SK-N-SH treated with all-trans-retinoic acid at 6 μM for 48 hours (cell line): ENCODE measurements at places on chromosomes 2 and 18.
A peak's percentile ranks its signal among the peaks of the same experiment; 100 is the strongest.

GRCh38 chr2:142865924-142866323, 11.5 kb upstream of the KYNU start:
- no peak for ATAC-seq

GRCh38 chr2:174551697-174552096, 45.9 kb downstream of the WIPF1 start:
- ATAC-seq = peak; percentile 10; the same call in 1 of the 3 replicates

DNA sequence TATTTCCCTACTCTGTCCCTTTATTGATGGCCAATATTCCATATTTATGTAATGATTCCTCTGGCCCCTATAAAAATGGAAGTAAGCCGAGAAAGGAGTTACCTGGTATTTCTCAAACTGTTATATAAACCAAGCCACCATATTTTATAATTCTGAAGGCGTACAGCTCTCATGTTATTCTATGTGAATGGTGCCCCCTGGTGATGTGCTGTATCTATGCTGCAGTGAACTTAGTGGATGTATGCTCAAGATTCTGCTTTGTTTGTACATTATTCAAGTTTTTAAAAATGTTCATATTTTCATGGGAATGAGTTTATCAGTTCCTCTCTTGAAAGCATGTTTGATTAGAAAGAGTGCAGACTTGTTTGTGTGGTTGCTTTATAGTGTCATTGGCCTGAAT, 194.5 kb upstream of the LRRTM1 start:
- peak; percentile 90 for ATAC-seq

GRCh38 chr2:8480915-8481314, 200.9 kb upstream of the ID2 start:
- ATAC-seq = peak; percentile 20; the same call in 1 of the 3 replicates

- ATAC-seq = no peak
Observed at GRCh38 chr18:61669320-61669719, 223.5 kb downstream of the RNF152 start.

DNA sequence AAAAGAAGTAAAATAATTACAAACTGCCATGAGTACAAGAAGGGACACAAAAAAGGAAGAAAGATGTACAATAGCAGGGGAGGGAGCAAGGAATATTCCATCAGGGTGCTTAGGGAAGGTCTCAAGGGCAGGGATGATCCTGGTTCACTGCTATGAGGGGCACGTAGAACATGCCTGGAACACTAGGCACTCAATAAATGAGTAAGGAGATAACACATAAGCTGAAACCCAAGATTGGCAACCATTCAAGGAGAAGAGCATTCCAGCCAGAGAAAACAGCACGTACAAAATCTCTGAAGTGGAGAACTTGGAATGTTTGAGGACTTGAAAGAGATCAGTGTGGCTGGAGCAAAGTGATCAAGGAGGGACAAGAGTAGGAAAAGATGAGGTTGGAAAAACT, 103.2 kb downstream of the FAM161A start:
- peak; percentile 42; the same call in 1 of the 3 replicates for ATAC-seq

DNA sequence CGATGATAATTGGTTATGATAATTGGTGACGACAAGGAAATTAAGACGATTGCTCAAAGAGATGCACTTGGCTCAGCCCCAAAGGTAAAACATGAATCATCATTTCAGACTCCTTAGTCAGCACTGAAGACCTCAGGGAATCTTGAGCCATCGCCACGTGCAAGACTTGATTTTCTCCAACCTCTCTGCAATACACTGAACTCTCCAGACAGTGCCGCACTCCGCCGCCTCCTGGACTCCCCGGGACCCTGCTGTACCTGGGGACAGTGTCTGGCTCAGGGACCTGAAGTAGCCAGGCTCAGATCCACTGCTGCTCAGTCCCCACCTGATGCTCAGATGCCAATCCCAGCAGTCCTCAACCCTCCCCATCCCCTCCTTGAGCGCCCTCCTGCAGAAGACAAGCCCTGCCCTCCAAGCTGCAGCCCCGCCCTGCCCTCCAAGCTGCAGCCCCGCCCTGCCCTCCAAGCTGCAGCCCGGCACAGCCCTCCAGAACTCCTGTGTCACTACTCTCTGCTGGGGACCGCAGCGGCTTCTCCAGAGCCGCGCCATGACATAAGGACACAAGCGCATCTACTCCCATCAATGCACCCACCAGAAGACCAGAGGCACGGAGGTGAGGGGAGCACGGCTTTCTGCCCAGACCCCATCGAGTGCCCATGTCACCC, 1.1 kb downstream of the TMEM18 start:
- peak; percentile 65 for ATAC-seq

- ATAC-seq = peak; percentile 88
Observed at GRCh38 chr2:171482877-171483276, 39.4 kb upstream of the CYBRD1 start.

DNA sequence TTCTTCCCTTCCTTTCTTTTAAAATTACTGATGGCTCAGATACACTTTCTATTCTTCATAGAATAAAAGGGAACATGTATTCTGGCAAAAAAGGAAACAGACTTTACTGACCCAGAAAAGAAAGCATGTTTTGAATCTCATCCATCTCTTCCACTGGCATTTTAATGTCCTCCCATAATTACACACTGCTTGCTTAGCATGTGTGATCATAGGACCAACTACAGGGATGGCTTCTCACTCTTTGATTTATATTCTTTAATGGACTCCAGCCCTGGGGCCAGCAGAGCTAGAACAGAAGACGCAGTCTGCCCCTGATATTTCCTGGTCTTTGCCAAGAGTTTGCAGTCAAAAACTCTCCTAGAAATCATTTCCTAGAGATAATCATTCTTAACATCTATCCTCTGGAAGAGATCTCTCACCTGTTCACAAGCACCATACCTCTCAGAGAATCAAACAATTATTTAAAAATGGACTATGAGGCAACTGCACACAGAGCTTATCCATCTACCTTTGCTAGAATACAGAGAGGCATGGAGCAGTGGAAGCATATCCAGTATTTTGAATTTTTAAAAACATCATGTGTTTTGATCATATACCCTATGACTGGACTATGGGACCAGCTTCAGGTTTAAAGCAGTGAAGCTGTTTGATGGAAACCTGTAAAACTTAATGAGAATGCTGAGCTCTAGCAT, 429.1 kb downstream of the NRXN1 start:
- no peak for ATAC-seq

GRCh38 chr2:226643030-226643945, 156.3 kb downstream of the IRS1 start:
- ATAC-seq = no peak

DNA sequence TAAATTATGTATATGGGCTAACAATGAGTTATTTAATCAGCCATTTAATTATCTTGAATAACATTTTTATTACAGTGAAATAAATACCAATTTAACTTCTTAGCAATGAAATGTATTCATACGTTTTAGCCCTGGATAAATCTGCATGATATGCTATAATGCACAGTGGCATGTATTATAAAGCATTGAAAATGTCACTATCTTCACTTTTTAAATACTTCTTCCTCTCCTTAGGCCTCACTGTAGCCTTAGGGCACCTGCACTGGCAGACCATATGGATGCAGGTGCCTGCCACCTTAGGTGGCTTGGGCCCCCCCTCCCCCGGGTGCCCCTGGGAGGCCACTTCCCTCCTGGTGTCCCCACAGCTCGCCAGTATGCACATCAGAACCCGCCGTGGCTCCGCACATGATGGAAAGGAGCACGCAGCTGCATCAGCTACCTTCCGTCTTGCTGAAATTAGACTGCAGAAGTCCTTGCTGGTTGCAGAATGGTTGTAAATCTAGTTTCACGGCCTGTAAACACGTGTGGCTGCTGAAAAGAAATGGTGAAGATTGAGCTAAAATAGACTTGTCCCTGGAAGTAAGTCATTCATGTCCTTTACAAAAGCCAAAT, 56.7 kb downstream of the ADI1 start:
- ATAC-seq = no peak

DNA sequence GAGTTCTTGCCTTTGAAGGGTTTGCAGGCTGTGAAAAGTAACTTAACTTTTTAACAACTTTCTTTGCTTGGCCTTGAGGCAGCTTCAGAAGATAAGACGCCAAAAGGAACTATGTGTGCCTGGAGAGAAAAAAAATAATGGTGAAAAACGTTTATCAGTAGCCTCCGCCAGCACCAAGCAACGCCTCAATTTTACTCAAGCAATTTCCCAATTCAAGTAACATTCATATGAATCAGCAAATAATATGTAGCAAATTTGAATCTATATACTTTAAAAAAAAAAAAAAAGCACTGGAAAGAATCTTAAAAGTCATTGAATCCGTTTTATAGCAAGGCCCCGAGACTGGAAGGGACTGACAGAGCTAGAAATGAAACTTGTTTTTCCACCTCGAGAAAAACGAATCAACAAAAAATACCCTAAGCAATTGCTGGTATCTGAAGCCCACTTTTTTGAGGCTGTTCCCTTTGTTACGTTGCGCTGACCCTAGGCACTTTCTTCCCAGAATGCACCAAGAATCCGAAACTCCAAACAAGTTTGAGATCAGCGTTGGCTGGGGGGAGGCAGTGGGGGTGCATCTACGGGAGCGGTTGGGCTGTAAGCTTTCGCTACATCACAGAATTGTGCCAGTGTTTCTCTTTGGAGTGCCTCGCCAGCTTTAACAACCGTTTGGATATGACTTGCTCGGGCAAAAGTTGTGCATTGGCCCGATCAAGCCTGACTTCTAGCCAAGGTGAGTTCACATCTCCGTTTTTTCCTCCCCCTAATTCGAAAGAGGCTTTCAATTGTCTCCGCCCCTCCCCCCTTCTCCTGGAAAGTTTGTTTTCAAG, 2.7 kb upstream of the TGIF1 start:
- no peak; the same call in 2 of the 3 replicates for ATAC-seq

- ATAC-seq = no peak
Observed at GRCh38 chr2:126863336-126864015, 35.2 kb upstream of the TEX51 start.

DNA sequence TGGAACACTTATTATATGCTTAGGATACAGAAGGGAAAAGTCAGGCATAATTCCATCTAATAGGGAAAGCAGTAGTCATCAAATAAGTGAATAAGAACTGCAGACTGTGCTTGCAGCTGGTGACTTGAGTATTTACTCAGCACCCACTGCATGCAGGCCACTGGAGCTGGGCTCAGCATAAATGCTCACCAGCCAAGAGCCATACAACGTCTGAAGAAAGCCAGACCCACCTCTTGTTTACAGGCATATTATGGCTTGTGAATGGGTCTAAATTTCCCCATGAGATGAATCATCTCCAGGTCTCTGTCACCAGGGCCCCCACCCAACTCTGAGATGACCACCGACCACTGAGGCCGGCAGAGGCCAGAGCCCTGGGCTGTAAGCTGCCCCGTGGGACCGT, 123.8 kb upstream of the PKDCC start:
- ATAC-seq = no peak

DNA sequence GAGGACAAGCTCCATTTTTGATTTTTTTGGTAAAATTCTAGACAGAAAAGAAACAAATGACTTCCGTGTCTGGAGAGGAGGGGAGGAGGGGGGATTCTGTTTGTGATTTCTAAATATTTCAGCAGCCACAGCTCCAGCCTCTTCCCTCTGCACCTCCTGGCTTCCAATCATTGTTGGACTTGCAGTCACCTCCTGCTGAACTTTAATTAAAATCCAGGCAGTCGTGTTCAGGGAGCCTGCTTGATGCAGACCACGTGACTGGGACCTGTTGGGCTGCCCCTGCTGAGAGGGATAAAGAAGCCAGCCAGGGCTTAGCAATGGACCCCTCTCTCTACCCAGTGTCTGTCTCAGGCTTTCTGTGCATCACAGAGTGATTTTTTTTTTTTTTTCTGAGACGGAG, 115.1 kb downstream of the SH3BP4 start:
- ATAC-seq = no peak

GRCh38 chr18:26649193-26649543, 100.8 kb upstream of the KCTD1 start:
- ATAC-seq = no peak

DNA sequence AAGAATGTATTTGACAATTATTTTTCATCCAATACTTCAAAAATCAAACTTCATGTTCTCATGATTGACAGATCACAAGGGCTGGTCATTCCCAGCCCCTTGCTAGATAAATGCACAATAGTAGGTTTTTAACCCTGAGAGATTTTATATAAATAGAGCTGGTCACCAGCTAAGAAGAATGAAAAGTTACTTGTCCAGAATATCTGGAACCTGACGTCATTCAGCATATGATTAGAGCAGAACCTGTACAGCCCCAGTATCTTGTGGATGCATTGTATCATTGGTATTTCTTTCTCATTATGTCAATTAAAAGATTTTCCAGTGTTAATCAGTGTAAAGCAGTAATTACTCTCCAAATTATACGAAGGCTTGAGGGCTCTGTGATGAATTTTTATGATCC, 202.8 kb upstream of the RND3 start:
- ATAC-seq = no peak

DNA sequence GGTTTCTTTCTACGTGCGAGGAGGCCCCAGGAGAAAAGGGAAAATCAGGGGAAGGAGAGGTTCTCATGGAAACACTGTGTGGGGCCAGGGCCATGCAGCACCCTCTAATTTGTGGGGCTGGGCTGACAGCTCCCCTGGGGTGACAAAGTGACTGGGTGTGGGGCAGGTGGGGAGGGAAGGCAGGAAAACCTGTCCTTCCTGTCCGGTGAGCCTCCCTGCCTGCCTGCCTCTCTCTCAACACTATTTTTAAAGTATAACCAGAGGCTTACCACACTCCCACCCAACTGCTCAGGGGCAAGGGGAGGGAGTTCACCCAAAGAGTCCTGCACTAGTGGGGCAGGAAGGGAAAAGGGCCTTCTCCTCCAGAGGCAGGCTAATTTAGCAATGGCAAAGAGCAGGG, 10.5 kb upstream of the EPAS1 start:
- ATAC-seq = no peak

- ATAC-seq = no peak
Observed at GRCh38 chr18:22203035-22203434, 33.6 kb downstream of the GATA6 start.

GRCh38 chr18:37565977-37566478, 430 bp upstream of the CELF4 start:
- peak; percentile 59 for ATAC-seq

- no peak for ATAC-seq
Observed at GRCh38 chr2:27441226-27441926, 805 bp upstream of the KRTCAP3 start.

GRCh38 chr2:176653479-176654443, 384.5 kb downstream of the MTX2 start:
- ATAC-seq = peak; percentile 95

- peak; percentile 59 for ATAC-seq
Observed at GRCh38 chr18:28176948-28177827, at the start of gene CDH2. Gene CDH2 (minus strand): TSS chr18:28177130. CDS start chr18:28177022, 108 bp downstream.

GRCh38 chr2:239946864-239947728, 78.0 kb downstream of the NDUFA10 start:
- no peak for ATAC-seq

DNA sequence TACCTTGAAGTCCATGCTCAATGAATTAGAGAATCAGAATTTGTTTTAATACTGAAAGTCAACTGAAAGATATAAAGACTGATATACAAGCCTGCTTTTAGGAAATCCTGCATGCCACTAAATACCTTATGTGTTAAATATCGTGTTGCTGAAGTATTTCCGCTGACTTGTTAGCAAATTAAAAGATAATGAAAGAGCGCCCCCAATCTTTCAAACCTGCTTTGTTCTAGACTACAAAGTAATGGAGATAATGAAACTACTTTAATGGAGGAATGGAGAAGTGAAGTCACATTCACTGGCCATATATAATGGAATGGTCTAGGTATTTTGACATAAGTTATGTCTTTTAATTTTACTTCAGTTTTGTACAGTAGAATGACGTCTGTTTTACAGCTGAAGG, 95.7 kb downstream of the ASXL3 start:
- no peak for ATAC-seq
